ENCODE measurements at places on chromosomes 16 and 17. TPM values are rescaled to one million over a fixed set of nuclear protein-coding genes. Genes with fewer than 3 reads are reported as not detected.
A peak's percentile ranks its signal among the peaks of the same experiment; 100 is the strongest.

DNA sequence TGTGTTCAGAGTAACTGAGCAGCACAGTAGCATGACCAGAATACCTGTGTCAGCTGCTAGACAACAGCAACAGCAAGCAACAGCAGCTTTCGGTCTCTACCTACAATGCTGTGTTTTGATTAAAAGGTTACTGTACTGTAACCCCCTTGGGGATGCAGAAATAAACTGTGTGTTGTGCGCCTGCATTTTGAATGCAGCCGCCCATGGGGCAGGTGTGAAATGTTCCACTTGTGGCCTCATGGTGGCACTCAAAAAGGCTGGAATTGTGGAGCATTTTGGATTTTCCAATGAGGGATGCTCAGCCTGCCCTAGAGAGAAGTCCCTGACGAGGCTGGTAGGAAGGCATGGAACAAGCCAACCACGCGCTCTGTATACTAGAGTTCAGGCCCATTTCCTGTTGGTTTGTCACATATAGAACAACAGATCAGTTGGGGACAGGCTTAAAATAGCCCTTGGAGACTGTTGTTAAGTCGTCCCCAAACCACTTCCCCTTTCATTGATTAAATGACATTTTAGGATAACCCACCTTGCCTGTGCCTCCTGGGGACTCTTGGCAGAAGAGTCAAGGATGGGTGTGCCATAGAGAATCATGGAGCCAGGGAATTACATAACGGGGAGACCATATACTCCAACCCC is 27.1 kb downstream of the SCPEP1 start:
- DNase-seq = no peak

DNA sequence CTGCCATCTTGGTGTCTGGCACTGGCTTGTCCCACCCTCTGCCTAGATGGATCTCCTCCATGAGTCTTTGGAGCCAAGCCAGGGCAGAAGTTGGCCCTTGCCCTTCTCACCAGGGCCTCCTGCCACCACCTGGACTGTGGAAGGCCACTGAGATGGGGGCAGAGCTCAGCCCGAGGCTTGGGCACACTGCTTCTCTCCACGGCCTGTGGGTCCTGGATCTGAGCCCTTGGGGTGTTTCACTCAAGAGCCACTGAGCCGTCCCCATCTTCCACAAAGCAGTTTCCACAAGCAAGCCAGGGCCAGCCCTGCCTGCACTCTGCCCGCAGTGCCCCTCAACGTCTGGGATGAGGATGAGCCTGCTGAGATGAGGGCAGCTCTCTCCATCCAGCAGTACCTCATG is 16.7 kb upstream of the CD300A start:
- DNase-seq = no peak

GRCh38 chr16:27318392-27319256 is 4.8 kb downstream of the IL4R start:
- no peak for DNase-seq

DNA sequence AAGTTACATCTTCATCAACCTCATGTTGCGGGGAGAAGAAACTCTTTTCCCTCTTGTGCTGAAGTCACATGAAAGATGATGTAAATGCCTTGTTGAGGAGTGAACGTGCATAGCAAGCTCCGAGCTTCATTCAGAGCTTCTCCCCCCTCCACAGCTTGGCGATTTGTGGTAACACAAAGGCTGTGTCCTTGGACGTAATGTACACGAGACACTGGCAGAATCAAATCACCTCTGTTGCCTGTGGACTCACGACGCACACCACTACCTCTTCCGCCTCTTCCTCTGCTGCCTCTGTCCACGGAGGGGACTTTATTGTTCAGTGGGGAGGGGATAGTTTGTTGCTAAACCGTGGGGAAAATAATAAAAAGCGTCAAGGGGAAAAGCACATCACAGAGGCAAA is 54.9 kb upstream of the CHMP6 start:
- no peak for DNase-seq

DNA sequence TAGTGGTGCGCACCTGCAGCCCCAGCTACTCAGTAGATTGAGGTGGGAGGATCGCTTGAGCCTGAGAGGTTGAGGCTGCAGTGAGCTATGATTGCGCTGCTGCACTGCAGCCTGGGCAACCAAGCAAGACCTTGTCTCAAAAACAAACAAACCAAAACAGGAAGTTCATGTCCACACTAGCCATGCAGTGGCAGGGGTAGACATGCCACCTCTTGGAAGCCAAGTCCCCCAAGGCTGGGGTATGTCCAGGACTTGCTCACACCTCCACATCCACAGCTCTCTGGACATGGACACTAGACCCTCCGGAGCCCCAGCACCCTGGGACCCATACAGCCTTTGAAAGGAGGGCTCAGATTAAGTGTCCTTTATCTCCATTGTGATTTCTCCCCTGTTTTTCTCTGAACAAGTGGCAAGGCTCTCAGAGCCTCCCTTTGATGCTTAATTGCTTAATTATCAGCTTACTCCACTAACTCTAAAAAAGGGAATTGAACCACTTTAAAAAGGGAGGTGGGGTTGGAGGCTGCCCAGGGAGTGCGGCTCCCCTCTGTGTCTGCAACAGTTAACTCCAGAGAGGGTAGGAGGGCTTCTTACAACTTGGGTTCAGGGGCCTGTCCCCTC is 424.6 kb upstream of the C16orf82 start:
- no peak for DNase-seq

DNA sequence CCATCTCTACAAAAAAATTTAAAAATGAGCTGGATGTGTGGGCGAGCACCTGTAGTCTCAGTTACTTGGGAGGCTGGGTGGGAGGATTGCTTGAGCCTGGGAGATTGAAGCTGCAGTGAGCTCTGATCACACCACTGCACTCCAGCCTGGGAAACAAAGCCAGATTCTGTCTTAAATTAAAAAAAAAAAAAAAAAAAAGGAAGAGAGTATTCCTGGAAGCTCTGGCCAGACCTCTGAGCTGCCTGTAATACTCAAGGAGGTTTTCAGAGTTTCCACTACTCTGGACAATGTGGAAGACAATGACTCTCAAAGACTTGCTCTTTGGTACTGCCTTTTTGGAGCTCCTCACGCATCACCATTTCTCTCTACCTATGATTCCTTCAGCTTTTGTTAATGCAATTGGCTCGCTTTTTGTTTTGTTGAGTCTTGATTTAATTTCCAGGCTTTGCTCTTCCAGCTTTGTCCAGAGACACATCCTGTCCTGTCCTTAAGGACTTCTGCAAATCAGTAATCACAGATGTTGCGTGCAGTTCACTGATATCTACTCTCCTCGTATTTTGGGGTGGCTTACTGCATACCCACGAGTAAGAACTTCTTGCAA is 10.8 kb downstream of the CHD9 start:
- no peak for DNase-seq

DNA sequence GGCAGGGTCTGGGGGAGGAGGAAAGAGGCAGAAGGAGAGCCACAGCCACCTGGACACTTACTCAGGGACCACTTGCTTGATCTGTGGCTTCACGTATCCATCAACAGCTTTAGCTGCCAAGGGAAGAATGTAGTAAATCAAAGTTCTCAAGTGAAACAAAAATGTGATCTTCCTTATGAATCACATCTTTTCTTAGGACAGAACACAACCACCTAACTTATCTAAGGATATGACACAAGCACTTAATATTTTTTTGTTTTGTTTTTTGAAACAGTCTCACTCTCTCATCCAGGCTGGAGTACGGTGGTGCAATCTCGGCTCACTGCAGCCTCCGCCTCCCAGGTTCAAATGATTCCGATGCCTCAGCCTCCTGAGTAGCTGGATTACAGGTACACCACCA is 8.4 kb upstream of the GHDC start:
- DNase-seq = no peak

GRCh38 chr17:38748149-38748891 is at the start of gene PCGF2:
TSS of gene PCGF2 (minus strand) at chr17:38748336. CDS start at chr17:38740402, 7,934 bp downstream.
- peak; percentile 88 for DNase-seq

DNA sequence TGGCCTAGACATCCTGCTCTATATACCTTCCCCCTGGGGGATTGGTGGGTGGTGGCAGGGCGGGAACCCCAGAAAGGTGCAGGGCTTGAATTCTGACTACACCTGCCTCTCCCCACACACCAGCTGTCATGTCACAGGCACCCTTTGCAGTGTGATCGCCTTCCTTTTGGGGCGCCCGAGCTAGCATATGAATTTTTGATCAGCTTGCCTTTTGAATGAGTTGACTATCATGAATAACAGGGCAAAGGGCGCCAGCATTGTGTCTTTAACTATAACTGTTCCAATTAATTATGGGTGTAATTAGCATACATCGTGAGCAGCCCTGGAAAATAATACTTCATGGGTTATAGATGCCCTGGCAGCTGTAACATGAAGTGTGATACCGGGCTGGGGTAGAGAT is 72.7 kb downstream of the CYLD start:
- DNase-seq = no peak

DNA sequence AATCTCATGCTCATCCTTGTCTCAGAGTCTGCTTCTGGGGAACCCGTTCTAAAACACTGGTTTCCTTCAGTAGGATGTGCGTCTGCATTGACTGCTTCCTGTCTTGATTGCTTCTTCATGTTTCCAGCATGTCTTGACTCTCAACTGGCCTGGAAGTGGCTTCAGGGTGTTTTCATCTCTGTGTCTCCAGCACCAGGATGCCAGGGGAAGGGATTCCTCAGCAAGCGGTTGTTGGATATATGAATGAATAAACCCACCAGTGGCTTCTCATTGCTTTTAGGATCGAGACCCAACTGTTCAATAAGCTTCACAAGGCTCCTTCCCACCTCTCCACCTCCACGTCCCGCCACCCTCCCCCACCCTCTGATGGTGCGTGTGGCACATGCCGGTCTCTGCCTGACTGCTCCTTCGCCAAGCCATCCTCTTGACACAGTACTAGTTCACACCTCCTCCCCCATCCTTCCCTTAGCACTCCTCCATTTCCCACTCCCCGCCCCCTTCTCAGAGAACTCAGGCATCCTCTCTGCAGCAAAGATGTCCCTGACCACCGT is 14.1 kb upstream of the TNS4 start:
- DNase-seq = no peak

GRCh38 chr17:43015579-43015978 is 6.6 kb downstream of the VAT1 start:
- no peak for DNase-seq

- DNase-seq = no peak
These were observed 126.1 kb downstream of the CA10 start for GRCh38 chr17:52032454-52032853.

DNA sequence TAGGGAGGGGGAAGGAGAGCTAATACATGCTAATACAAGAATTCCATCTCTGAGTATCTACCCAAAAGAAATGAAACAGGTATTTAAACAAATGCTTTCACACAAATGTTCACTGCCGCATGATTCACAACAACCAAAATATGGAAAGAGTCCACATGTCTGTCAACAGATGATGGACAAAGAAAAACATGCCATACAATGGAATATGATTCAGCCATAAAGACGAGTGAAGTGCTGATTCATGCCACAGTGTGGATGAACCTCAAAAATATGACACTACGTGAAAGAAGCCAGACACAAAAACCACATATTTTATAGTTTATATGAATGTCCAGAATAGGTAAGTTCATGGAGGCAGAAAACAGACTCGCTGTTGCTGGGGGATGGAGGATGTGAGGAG is 321.4 kb downstream of the FOXL1 start:
- no peak for DNase-seq

GRCh38 chr16:27253526-27253930 is 15.0 kb downstream of the NSMCE1 start:
- DNase-seq = no peak

GRCh38 chr16:4380119-4381063 is 8.7 kb downstream of the VASN start:
- DNase-seq = no peak

GRCh38 chr16:57589374-57589773 is 39.1 kb upstream of the ADGRG1 start:
- no peak for DNase-seq

DNA sequence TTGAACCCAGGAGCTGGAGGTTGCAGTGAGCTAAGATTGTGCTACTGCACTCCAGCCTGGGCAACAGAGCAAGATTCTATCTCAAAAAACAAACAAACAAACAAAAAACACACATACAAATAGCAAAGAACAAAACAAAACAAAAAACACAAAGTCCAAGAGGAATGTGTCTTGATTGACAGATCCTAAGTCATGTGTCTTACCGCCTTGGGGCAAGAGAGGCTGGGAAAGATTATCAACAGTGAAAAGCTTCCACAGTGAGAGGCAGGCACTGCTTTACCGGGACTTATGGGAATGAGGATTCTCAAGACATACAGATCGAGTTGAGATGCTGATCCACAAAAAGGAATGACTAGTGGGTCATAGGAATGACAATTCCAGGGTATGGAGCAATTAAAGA is 62.7 kb upstream of the GAS7 start:
- no peak for DNase-seq

DNA sequence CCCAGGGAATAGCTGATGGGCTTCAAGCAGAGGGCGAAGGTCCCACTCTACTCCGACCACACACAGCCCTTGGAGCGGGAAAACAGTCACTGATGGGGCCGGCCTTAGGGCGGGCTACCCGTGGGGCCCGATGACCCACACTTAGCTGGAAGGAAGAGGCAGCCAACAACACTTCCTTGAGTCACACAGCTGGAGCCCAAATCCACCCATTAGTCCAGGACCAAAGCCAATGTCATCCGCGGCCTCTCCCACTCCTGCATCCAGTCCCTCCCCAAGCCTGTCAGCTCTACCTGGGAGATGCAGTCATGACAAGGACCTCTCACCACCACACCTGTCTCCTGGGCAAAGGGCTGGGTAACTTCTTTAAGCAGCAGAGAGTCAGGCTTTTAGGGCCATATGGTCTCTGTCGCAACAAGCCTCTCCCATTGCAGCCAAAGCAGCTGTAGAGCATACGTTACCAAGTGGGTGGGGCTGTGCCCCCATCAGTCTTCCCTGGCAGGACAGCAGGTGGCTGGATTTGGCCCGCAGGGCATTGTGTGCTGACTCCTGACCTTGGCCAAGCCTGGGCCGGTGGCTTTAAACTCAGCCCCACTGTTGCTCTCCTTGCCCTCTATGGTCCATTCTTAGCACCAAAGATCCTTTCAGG is 110.7 kb downstream of the SOCS1 start:
- no peak for DNase-seq

DNA sequence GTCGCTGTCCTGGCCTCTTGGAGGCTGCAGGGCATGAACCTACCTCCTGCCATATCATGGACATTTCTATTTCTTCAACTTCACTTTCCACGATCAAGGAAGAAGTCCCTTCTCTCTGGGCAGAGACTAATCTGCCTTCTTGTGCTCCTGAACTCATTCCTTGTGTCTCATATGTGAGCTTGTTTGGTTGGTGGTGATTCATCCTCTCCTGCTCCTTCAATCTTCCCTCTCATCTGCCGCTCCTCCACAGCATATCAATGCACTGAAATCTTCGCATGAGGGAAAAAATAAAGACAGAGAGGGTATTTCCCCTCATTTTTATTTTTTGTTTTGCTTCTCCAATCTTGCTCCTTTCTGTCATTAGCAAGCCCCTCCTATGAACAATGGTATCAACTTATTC is 571.7 kb upstream of the GOT2 start:
- DNase-seq = no peak

GRCh38 chr17:4199818-4200402 is 56.9 kb downstream of the CYB5D2 start:
- DNase-seq = peak; percentile 45

Gene NPIPA8
- 0.65 TPM for total RNA-seq

Gene CCDC200
- total RNA-seq = not detected

Gene SIRT7
- 26.2 TPM for total RNA-seq

Gene SCO1
- total RNA-seq = 36.2 TPM

Gene PRR14
- 67.0 TPM for total RNA-seq

Gene TBC1D3E
- total RNA-seq = not detected

Gene MT1H
- total RNA-seq = not detected

Gene SAMD14
- total RNA-seq = 28.7 TPM

Gene AURKB
- total RNA-seq = 186 TPM

Gene PNMT
- 0.84 TPM for total RNA-seq

Gene MT1M
- not detected for total RNA-seq

Gene MEIOC
- total RNA-seq = 0.70 TPM

Gene SPATA32
- 0.23 TPM for total RNA-seq

Gene KRT39
- total RNA-seq = not detected
